ENCODE measurements at places on chromosomes 4 and X.

DNA sequence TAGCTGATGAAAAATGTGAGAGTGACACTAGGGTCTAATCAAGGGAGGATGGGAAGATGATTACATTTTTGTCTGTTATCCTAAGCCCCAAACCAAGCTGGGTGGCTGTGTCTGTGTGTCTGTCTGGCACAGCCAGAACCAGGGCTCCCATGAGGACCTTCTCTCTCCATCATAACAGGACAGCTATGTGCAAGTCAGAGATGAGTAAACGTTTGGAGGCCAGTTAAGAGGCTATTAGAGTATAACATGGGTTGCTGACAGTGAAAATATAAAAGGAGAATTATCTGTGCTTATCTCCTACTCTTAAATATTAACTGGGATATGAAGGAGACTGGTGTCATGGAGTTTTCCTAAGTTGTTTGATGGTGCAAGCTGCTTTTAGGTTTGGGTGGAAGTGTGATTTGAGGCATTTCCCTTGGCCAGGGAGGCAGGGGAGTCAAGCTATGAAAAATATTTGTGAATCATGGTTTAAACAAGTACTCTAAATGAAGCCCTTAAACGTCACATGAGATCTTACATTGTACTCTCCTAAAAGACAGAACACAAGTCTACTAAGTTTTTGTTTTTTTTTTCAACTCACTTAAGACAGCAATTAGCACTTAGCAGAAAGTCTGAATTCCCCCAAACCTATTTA is 156.2 kb downstream of the ENOX2 start:
- DNase-seq: no peak

DNA sequence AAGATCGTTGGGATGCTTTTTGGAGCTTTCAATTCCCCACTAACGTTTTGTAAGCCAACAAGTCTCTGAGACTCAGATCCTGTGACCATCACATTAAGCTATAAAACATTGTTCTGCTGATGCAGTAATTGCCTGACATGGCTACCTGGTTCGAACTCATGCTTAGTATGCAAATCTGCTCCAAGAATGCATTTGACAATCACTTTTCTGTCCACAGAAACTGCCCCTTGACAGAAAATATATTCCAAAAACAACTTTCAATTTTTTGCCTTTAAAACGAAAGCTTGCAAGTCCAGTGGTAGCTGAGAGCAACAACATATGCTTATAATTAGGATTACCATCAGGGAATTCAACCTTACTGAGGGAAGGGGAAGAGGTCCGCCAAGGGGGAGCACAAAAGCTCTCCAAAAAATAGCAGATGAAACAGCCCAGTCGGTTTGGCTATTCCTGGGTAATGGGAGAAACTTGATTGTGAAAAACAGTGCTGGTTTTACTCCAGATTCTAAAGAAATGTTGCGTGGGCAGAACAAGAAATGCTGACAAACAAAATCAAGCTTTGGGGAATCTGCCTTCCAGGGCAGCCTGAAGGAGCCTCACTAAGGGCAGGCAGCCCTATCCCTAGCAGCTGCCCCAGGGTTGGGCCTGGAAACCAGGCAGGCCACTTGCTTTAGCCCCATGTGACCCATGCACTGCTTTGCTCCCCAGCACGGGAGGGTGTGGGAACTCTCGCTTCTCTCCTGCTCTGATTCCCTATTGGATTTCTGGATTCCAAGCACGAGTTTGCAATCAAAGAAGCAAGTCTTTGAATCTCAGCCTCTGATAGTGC is 160.7 kb upstream of the LDB2 start:
- DNase-seq: no peak

DNA sequence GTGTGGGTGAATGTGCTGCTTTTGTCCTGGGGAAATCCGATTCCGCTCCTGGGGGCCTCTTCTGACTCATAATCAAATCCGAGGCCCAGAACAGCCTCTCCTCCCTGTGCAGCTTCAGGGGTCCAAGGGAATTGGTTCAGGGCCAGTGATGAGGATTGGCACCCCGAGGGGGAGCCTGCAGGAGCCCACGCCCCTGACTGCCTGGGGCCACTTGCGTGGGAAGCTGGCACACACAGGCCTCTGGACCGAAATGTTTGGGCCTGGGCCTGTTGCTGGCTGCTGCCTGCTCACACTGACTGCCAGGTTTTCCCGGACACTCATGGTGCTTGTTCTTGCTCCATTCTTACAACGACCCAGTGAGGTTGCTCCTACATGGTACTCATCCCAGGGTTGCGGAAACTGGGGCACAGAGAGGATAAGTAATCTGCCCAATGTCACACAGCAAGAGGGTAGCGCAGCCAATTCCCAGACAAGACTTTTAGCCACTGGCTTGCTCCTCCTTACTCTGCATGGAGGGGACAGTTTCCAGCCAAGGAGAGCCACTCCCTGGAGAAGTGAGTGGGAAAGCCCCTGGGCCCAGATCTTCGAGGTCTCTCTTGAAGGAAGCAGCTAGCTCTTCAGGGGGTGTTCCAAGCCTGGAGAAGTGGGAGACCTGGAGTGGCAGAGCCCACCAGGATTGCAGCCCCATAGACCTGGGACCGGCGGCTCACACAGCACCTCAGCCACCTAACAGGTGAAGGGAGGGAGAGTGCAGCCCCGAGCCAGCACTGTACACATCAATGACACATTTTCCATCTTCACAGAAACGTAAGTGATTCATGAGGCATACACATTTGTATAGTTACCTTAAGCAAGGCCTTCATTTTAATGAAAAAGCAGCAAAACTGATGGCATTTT is 20.3 kb downstream of the CFAP99 start:
- no peak for DNase-seq

- DNase-seq: no peak
These were observed 32.1 kb downstream of the NUDT6 start for GRCh38 chr4:122890147-122890795.

- no peak for DNase-seq
These were observed 154.5 kb upstream of the GALNT7 start for GRCh38 chr4:173014113-173014558.

- no peak for DNase-seq
These were observed 58.3 kb downstream of the PAQR3 start for GRCh38 chr4:78880874-78881492.

DNA sequence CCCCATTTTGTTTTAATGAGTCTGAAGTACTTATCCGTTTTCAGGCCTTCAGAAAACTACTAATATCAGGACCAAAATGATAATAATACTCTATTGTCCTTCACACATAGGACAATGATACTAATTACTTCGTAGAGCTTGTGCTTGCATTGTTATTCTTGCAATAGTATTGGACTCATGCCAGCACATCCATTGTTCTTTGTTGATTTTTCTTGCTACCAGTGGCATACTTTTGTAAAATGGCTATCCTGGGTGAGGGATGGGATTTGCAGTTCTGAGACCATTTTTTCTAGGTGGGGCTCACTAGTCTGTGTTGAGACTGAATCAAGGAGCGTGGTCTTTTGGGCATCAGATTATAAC is 195.3 kb downstream of the MAML3 start:
- no peak for DNase-seq

GRCh38 chr4:85932500-85933290 is 427.2 kb downstream of the MAPK10 start:
- no peak for DNase-seq

GRCh38 chr4:29131304-29131703 is 1588.9 kb upstream of the PCDH7 start:
- DNase-seq: no peak

GRCh38 chr4:114318309-114318708 is 280.3 kb upstream of the UGT8 start:
- no peak for DNase-seq

- DNase-seq: no peak
These were observed 16.8 kb downstream of the POLR2B start for GRCh38 chr4:56995525-56995924.

DNA sequence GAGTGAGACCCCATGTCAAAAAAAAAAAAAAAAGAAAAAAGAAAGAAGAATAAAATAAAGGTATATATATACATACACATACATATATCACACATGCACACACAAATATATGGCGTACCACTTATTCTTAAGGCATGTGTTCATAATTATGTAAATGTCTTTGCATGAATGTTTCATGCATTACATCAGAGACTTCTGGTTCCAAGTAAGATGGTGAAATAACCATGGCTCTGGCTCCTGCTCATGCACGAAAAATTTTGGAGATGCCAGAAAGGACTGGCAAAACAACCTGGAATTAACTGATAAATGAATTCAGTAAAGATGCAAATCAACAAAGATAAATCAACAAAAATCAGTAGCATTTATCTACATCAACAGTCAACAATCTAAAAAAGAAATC is 19.7 kb upstream of the FHIP1A start:
- no peak for DNase-seq

DNA sequence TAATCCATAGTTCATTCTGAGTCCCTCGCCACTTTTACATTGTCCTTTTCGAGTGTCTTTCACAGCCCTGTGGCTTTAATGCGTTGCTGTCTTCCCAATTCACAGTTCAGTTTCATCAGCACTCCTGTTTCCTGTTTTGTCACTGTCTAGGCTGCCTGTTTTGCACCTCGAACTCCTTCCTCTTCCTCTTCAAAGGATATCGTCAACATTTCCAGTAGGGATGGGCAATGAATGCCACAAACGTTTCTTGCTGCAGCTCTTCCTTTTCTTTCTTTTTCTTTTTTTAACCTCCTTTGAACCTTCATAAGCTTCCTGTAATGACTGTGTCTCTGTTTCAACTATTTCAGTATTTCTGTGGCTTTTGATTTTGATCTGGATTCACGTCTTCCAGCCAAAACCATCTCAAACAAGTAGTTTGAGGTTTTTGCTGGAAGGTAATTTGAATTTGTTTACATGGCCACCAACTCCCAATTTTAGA is 105.4 kb downstream of the ANXA3 start:
- DNase-seq: no peak

GRCh38 chrX:101450085-101450484 is 35.2 kb upstream of the ARMCX4 start:
- no peak for DNase-seq

GRCh38 chrX:11758400-11759171 is 549 bp downstream of the MSL3 start:
- DNase-seq: peak; percentile 89

DNA sequence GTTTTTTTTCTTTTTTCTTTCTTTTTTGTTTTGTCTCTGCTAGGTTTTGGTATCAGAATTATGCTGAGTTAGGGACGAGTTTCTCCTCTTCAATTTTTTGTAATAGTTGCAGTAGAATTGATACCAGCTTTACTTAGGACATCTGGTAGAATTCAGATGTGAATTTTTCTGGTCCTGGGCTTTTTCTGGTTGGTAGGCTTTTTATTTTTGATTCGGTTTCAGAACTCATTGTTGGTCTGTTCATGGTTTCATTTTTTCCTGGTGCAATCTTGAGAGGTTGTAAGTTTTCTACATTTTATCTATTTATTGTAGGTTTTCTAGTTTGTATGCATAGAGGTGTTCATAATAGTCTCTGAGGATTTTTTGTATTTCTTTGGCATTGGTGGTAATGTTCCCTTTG is 498.1 kb upstream of the CPEB2 start:
- no peak for DNase-seq

DNA sequence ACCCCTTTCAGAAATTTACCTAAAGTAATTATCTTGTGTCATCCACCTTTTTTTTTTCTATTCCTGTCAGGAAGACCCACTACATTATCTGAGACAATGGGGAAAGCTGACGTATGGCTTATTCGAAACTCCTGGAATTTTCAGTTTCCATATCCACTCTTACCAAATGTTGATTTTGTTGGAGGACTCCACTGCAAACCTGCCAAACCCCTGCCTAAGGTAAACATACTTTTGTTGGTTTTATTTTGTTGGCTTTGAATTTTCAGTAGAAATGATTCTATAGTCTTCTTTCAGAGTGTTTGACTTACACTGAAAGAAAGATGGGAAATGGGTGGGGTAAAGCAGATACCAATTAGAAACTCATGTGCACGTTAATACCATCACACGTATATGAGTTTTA is 2.2 kb downstream of the UGT2B7 start:
- no peak for DNase-seq

DNA sequence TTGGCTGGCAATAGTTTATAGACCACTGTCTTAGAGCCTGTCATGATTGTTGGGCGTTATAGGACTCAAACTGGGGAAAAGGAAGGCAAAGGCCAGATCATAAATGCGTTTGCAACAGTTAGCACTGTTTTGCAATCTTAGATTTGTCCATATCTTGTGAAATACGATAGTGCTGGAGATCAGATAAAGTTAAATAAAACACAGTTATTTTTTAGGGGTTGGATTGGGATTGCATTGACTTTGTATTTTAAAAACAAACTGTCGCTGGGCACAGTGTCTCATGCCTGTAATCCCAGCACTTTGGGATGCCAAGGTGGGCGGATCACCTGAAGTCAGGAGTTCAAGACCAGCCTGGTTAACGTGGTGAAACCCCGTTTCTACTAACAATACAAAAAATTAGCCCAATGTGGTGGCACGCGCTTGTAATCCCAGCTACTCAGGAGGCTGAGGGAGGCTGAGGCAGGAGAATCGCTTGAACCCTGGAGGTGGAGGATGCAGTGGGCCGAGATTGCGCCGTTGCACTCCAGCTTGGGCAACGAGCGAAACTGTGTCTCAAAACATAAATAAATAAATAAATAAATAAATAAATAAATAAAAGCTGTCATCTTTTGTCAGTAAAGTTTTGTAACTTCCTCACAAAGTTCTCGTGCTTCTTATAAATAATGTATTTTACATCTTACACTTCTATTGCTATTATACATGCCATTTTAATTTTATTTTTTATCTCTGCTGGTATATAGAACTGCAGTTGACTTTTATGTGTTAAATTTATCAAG is 117.2 kb downstream of the KDM6A start:
- DNase-seq: no peak

- no peak for DNase-seq
These were observed 4.2 kb upstream of the CXCL3 start for GRCh38 chr4:74042681-74043080.

DNA sequence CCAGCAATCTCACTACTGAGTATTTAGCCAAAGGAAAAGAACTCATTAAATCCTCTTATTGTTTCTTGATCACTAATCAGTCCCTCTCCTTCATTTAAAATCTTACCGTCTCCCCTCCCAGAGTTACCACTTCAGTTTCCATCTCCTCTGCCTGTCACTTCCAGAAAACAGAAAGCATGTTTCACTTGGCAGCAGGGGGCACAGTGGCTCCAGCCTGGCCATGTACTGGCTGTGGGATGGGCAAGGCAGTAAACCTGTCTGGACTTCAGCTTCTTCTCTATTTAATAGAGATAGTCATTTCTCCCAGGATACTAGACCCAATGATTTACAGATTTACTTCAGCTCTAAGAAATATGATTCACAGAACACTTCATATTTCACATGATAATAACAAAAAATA is 63.2 kb downstream of the CD40LG start:
- no peak for DNase-seq

DNA sequence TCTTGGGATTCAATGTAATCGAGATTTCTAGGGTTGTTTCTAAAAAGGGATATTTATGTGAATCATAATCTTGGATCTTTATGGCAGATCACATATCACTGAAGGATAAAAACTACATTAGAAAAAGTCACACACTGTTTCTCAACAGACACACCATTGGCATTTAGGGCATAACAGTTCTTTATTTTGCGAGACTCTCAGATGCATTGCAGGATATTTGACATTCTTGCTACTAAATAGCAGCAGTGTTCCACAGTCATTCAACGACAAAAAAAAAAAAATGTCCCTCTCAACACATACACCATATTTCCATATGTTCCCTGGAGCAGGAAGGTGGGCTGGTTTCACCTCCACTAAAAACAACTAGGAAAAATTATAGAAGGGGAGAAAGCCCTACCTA is 243.4 kb upstream of the PCDH18 start:
- no peak for DNase-seq

GRCh38 chr4:58209551-58209950 is 1099.4 kb upstream of the IGFBP7 start:
- DNase-seq: no peak

- no peak for DNase-seq
These were observed 194.0 kb downstream of the COX18 start for GRCh38 chr4:72875545-72875944.
